Right lobe of liver (tissue), 6 donors: ENCODE measurements at places on chromosomes 1 and 21.

- no peak for DNase-seq
Observed at GRCh38 chr1:25020851-25021590, 90.9 kb upstream of the RUNX3 start.

DNA sequence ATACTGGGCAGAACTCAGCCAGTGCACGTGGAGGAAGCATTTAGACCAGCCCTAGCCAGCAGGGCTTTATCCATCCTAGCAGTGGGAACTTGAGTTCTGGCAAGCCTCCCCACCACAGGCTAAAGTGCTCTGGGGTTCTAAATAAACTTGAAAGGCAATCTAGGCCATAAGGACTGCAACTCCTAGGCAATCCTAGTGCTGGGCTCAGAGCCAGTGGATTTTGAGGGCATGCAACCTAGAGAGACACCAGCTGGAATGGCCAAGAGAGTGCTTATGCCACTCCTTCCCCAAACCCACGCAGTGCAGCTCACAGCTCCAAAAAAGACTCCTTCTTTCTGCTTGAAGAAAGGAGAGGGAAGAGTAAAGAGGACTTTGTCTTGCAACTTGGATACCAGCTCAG, 70.5 kb upstream of the APOBEC4 start:
- no peak for DNase-seq

GRCh38 chr1:97010566-97011264, 289.1 kb downstream of the PTBP2 start:
- DNase-seq, result no peak

GRCh38 chr1:226239421-226239820, 16.0 kb downstream of the MIXL1 start:
- no peak for DNase-seq

GRCh38 chr21:46045154-46045553, 52.8 kb upstream of the COL6A2 start:
- no peak for DNase-seq
